ENCODE measurements at places on chromosomes 16 and 17. TPM values are rescaled to one million over a fixed set of nuclear protein-coding genes. Genes with fewer than 3 reads are reported as not detected.

DNA sequence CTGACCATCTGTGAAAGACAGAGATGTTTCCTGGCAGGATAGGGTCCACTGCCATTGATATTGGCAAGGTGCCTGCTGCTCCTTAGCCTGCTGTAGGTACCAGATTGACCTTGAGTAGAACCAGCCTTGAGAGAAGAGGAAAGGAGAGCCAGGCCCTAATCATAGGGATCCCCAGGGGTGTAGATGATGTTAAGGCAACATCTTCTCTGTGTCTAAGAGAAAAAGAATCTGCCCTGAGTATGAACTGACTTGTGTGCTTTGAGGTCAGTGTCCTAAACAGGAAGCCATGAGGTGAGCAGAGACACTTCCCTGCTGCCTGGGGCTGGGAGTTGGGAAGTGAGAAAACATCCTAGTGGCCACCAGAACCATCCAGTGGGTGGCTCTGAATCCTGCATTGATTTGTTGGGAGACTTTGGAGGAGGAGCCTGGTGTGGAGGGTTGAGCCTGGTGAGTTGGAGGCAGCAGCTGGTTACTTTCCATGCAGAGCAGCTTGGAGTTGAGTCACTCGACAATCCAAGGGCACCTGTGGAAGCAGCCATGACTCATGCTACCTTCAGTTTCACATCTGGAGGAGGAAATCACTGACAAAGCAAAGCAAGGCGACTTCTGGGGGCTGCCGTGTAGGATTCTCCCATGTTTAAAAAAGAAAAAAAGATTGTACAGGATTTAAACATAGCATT is 47.8 kb downstream of the BMERB1 start:
- peaks cover 9% of the 10 kb centered on the region for H3K4me1 ChIP-seq
- H3K27me3 ChIP-seq, result no peaks in the 10 kb centered on the region
- DNase-seq, result no peak
- no peak overlapping the region for H3K4me3 ChIP-seq
- H3K27ac ChIP-seq, result no peak overlapping the region
- H3K36me3 ChIP-seq, result no peaks in the 10 kb centered on the region

- DNase-seq, result no peak
- no peaks in the 10 kb centered on the region for H3K4me1 ChIP-seq
- no peak overlapping the region for H3K4me3 ChIP-seq
- H3K36me3 ChIP-seq, result no peaks in the 10 kb centered on the region
- H3K27ac ChIP-seq, result no peak overlapping the region
Observed at GRCh38 chr17:75194879-75195278, 10.6 kb upstream of the NUP85 start.

DNA sequence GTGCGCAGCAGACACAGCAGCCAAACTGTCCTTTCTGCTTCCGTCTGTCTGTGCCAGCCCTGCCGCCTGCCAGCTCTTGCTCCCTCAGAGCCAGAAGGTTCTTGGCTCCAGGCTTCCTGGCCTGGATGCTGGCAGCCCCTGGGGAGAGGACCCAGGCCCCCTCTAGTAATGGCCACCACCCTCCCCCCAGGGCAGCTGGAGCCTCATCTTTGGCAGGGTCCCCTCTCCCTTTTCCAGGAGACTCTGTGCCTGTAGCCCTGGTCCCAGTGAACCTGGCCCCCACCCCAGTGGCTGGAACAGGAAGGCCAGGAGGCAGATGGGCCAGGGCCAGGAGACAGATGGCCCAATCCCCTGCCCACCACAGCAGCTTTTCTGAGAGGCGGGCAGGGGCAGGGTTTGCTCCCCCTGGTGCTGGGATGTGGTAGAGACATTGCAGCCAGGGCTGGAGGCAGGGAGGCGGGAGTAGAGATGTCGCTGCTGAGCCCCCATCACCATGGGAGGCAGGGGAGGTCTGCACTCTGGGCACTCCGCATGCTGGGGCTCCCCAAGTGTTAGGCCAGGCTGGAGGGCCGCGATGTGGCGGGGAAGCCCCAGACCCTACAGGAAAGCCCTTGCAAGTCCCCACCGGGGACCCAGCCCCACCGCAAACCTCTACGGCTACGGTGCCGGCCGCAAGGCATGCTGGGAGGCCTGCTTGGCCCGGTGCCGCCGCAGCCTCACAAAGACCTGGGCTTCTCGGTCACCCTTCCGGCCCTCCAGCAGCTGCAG is 16.7 kb downstream of the UNC13D start:
- no peak overlapping the region for H3K4me3 ChIP-seq
- H3K4me1 ChIP-seq, result peaks cover 18% of the 10 kb centered on the region
- DNase-seq, result peak; percentile 88
- H3K36me3 ChIP-seq, result peaks cover 5% of the 10 kb centered on the region

DNA sequence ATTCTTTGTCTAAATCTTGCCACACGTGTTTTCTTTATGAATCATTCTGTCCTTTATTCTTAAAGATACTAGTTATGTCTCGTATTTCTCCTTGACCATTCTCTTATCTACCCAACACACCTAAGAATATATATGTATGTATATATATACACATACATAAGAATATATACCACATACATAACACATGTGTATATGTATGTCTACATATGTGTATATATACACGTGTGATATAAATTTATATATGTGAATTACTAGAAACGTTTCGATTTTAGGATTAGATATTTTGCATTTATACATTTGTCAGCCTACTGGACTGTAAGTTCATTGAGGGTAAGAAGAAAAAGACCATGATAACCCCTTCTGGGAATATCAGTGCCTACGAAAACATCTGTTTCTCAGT is 388.6 kb downstream of the GRIN2A start:
- H3K4me1 ChIP-seq, result no peaks in the 10 kb centered on the region
- H3K27ac ChIP-seq, result no peak overlapping the region
- no peaks in the 10 kb centered on the region for H3K27me3 ChIP-seq
- no peak overlapping the region for H3K4me3 ChIP-seq
- no peak for DNase-seq

- peaks cover 38% of the 10 kb centered on the region for H3K27me3 ChIP-seq
- H3K27ac ChIP-seq, result no peak overlapping the region
- H3K4me1 ChIP-seq, result no peaks in the 10 kb centered on the region
Observed at GRCh38 chr16:83878838-83879237, 20.1 kb upstream of the MLYCD start.

- H3K27me3 ChIP-seq, result no peaks in the 10 kb centered on the region
- H3K4me3 ChIP-seq, result no peak overlapping the region
- no peak for DNase-seq
- peaks cover 5% of the 10 kb centered on the region for H3K4me1 ChIP-seq
- H3K27ac ChIP-seq, result peak overlapping the region; percentile 16
Observed at GRCh38 chr17:75825149-75825552, 19.1 kb downstream of the UNC13D start.

- peaks cover 14% of the 10 kb centered on the region for H3K36me3 ChIP-seq
- DNase-seq, result peak; percentile 70
- H3K4me3 ChIP-seq, result peak overlapping the region; percentile 88
- H3K27me3 ChIP-seq, result peaks cover 8% of the 10 kb centered on the region
Observed at GRCh38 chr16:11256661-11257130, 692 bp upstream of the SOCS1 start.

DNA sequence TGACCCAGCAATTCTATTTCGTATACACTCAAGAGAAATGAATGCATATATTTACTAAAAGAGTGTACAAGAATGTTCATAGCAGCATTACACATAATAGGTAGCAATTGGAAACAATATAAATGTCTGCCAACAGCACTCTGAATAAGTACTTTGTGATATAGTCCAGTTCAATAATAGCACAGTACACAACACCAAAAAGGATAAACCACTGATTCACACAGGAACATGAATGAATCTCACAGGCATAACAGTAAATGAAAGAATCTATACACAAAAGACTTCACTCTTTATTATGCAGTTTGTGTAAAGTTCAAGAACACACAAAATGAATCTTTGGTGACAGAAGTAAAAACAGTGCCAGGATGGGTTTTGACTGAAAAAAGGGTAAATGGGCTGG is 86.3 kb downstream of the NLK start:
- H3K4me1 ChIP-seq, result no peaks in the 10 kb centered on the region
- H3K27ac ChIP-seq, result no peak overlapping the region

- no peaks in the 10 kb centered on the region for H3K36me3 ChIP-seq
- H3K27ac ChIP-seq, result peak overlapping the region; percentile 87
- H3K27me3 ChIP-seq, result peaks cover 2% of the 10 kb centered on the region
- H3K4me3 ChIP-seq, result peak overlapping the region; percentile 37
- H3K4me1 ChIP-seq, result peaks cover 29% of the 10 kb centered on the region
Observed at GRCh38 chr17:77109764-77110359, 30.9 kb upstream of the SEC14L1 start.

DNA sequence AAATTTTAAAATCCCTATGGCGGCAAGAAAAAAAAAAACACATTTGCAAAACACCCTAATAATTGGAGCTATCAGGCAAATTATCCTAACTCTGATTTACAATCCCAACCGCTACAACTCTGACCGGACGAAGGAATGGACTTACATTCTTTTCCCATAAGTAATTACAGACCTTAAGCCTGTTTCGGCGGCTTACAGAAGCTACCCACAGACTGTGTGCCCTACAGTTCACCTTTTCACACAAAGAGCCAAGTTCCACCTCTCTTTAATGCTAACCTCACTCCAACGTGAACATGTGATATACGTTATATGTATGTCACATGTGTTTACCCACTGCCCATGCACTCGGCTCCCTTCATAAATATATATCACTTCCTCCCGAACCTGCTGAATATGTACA is 8.7 kb upstream of the MEAK7 start:
- H3K27me3 ChIP-seq, result peaks cover 6% of the 10 kb centered on the region
- no peak overlapping the region for H3K4me3 ChIP-seq
- peaks cover 32% of the 10 kb centered on the region for H3K4me1 ChIP-seq
- DNase-seq, result no peak

- H3K4me1 ChIP-seq, result peaks cover 29% of the 10 kb centered on the region
- no peaks in the 10 kb centered on the region for H3K27me3 ChIP-seq
- peak overlapping the region; percentile 96 for H3K27ac ChIP-seq
- peaks cover 10% of the 10 kb centered on the region for H3K36me3 ChIP-seq
- H3K4me3 ChIP-seq, result peak overlapping the region; percentile 57
Observed at GRCh38 chr17:49696233-49696761, 11.5 kb downstream of the SLC35B1 start.

DNA sequence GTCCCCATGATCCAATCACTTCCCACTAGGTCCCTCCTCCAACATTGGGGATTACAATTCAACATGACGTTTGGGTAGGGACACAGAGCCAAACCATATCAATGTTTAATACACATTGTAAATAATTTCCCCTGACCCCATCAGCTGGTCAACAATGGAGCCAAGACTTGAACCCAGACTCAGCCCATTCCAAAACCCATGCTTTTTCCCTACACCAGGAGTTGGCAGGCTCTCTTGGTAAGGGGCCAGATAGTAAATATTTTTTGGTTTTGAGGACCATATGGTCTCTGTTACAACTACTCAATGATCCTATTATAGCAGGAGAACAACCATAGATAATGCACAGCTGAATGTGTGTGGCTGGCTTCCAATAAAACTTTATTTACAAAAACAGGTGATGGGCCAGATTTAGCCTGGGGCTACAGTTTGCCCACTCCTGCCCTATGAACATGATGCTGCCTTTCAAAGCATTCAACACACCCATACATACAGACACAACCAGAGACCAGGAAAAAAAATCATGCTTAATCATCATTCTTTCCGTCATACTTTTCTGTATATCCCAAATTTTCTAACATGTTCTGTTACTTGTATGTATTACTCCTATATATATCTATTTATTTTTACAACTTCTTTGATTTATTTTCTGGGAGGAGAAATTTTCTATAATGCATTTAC is 22.1 kb upstream of the MSI2 start:
- peaks cover 33% of the 10 kb centered on the region for H3K27me3 ChIP-seq
- H3K4me1 ChIP-seq, result no peaks in the 10 kb centered on the region
- no peaks in the 10 kb centered on the region for H3K36me3 ChIP-seq
- DNase-seq, result no peak
- no peak overlapping the region for H3K27ac ChIP-seq

DNA sequence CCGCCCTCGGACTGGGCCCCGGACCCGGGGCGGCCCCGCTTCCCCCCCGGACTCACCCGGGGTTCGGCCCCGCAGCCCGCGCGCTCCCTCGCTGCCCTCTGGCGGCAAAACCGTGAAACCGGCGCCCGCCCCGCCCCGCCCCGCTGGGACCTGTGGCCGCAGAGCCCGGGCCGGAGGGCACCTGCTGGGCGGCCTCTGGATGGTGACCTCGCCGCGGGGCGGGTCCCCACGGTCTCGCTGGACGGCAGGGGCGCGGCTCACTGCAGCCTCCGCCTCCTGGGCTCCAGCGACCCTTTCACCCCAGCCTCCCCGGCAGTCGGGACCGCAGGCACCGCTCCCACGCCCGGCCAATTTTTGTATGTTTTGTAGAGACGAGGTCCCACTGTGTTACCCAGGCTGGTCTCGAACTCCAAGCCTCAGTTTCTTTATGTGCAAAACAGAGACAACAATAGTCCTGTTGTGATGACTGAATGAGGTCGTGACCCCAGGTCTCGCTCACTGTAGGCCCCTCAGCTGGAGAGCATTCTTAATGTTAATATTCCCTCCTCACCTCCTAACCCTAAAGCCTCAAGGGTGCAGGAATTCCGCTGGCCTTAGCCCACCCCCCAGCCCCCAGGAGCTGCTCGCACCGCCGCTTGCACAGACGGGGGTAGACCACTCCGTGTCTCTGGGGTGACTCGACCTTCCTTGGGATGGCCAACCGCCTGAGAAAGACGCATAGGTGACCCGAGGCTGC is 33.7 kb upstream of the RPH3AL start:
- peaks cover 21% of the 10 kb centered on the region for H3K27me3 ChIP-seq
- H3K4me1 ChIP-seq, result peaks cover 18% of the 10 kb centered on the region
- H3K27ac ChIP-seq, result peak overlapping the region; percentile 20
- peak; percentile 78 for DNase-seq

DNA sequence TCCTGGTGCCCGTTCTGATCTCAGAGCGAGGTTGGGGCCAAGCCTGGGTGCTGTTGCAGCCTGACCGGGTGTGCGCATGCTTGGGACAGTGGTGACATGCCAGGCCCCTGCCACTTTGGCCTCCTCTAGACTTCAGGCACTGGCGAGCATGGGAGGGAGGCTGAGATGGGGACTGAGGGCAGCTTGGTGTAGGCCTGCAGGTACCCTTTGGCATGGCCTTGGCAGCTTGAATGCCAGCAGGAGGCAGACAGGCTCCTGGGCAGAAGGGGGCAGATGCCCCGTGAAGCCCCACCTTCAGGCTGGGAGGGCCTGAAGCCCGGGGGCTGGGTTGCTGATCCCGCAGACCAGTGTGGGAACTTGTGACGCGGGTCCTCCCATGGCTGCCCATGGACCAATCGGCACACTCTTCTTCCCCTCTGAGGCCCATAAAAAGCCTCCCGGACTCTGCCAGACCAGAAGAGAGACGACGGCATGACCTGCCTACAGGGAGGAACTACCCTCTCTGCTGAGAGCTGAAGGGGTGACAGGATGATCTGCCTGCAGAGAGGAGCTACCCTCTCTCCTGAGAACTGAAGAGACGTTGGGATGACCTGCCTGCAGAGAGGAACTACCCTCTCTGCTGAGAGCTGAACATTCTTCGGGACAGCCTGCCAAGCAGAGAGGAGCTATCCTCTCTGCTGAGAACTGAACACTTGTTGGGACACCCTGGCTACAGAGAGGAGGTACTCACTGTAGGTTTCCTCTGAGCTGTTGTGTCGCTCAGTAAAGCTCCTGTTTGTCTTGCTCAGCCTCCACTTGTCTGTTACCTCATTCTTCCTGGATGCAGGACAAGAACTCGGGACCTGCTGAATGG is 17.5 kb downstream of the RHOT1 start:
- peaks cover 6% of the 10 kb centered on the region for H3K36me3 ChIP-seq
- DNase-seq, result no peak
- no peak overlapping the region for H3K4me3 ChIP-seq
- H3K27ac ChIP-seq, result no peak overlapping the region
- peaks cover 6% of the 10 kb centered on the region for H3K4me1 ChIP-seq

Gene TBKBP1
- 13.1 TPM for total RNA-seq

Gene PYCARD
- total RNA-seq, result 29.8 TPM

Gene ALDH3A1
- total RNA-seq, result not detected

Gene CDRT15L2
- not detected for total RNA-seq

Gene NPIPB6
- total RNA-seq, result 13.8 TPM

Gene AOC2
- total RNA-seq, result 3.5 TPM
